Right renal pelvis (tissue), 4 donors: ENCODE measurements at places on chromosomes 12 and 14.

GRCh38 chr14:22870811-22871223 lies 723 bp upstream of the LRP10 start:
- DNase-seq: no peak

DNA sequence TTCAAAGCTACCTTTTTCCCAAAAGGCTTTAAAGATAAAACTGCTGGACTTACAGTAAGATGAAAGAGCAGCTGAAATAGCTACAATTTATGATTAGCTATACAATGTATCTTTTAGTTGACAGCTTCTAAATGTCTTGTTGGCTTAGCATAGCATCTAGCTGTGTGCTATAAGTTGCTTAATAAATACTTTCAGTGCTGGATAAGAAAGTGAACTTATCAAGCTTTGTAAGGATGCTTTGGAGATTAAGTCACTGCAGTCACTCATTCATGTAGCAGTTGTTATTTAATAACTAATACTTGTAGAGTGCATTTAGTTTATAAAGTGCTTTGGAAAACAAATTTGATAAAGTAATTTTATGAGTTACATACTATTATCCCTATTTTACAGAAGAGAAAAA lies 14.6 kb downstream of the CFAP54 start:
- DNase-seq: no peak

DNA sequence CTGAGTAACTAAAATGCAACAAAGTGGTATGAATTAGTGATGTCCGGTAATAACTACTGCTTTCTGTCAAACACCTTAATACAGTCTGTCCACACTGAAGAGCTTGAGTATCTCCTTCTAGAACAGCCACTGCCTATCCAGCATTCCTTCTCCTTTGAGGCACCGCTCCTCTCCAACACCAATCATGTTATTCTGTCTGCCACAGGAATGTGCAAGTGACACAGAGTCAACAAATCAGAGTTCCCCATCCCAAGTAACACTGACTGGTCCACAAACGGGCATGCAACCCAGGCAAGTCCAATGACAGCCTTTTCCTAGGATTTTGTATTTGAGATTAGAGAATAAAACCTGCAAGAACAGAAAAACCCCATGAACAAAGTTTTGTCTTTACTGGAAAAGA lies 3.8 kb downstream of the GXYLT1 start:
- no peak for DNase-seq

DNA sequence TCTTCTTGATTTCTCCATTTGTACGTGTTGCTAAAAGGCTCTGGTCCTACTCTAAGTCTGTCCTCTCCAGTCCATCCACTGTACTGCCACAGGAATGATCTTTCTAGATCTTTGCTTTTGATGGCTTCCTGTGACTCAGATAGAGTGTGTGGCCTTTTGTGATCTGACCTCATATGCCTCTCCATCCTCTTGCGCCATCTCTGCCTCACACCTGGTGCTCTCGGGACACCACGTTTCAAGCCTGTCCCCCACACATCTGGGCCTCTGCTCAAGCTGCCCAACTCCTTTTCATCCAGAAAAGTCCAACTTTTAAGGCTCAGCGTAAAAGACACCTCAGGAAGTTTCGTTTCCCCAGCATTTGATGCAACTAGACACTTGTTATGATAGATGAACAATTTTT lies 39.0 kb downstream of the DCAF4 start:
- DNase-seq: no peak

- DNase-seq: no peak
Observed at GRCh38 chr12:57584690-57585089, 6.3 kb upstream of the PIP4K2C start.

DNA sequence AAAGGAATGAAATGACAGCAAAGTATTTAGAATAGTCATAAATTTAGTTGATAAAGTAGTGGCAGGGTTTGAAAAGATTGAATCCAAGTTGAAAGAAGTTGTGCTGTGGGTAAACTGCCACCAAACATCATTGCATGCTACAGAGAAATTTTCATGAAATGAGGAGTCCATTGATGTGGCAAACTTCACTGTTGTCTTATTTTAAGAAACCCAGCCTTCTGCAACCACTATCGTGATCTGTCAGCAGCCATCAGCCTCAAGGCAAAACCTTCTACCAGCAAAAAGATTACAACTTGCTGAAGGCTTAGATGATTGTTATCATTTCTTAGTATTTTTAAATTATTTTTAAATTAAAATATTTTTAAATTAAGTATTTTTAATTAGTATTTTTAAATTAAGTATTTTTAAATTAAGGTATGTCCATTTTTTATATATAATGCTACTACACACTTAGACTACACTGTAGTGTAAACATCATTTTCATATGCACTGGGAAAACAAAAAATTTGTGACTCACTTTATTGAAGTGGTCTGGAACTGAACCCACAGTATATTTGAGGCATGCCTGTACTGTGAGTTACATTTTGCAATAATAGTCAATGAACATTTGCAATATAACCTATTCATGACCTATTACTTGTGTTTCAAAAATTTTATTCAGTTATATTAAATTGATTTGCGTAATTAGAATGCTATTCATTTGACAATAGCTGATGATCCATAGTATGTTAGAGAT lies 67.2 kb upstream of the SYT1 start:
- DNase-seq: no peak

DNA sequence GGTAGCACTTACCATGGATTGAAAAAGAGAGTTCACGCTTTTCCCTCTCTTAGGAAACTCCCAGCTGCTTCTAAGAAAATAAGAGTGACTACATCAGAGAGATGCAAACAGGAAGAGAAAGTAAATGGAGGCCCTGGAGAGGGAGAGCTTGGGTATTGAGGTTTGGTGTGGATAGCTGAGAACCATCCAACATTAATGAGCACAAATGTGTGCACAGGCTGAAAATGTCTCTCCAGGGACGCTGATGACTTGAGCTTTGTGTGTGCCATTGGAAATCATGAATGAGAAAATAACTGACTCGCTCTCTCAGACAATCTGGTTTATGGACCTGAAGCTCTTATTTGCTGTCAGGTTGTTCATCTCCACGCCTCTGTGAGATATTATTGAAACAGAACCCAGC lies 318.8 kb downstream of the NRXN3 start:
- DNase-seq: no peak

GRCh38 chr12:27535318-27535717 lies 11.3 kb downstream of the PPFIBP1 start:
- no peak for DNase-seq
